ENCODE measurements at places on chromosomes 6 and 20. TPM values are rescaled to one million over a fixed set of nuclear protein-coding genes. Genes with fewer than 3 reads are reported as not detected.

The FOXF2 gene
- polyA plus RNA-seq, result 0.43 TPM

The VWA7 gene
- 3.2 TPM for polyA plus RNA-seq

The ZBTB9 gene
- polyA plus RNA-seq, result 2.8 TPM

The EFCAB8 gene
- not detected for polyA plus RNA-seq

The RGS19 gene
- 5.8 TPM for polyA plus RNA-seq

The CNBD2 gene
- 6.0 TPM for polyA plus RNA-seq

The PEDS1 gene
- 26.8 TPM for polyA plus RNA-seq

The PTCRA gene
- polyA plus RNA-seq, result not detected

The MLN gene
- polyA plus RNA-seq, result not detected

The HLA-DMA gene
- polyA plus RNA-seq, result 20.9 TPM

The VSTM2L gene
- polyA plus RNA-seq, result 122 TPM

The SIM1 gene
- polyA plus RNA-seq, result not detected

The ECI2 gene
- 115 TPM for polyA plus RNA-seq

The GTSF1L gene
- not detected for polyA plus RNA-seq

The PLG gene
- not detected for polyA plus RNA-seq

The PPP1R3G gene
- 10.9 TPM for polyA plus RNA-seq

The RWDD2A gene
- 3.6 TPM for polyA plus RNA-seq

The ZBP1 gene
- 0.16 TPM for polyA plus RNA-seq

The CLIC5 gene
- 60.5 TPM for polyA plus RNA-seq

GRCh38 chr6:105628156-105628860 lies 225.4 kb upstream of the PREP start:
- no peak for DNase-seq

DNA sequence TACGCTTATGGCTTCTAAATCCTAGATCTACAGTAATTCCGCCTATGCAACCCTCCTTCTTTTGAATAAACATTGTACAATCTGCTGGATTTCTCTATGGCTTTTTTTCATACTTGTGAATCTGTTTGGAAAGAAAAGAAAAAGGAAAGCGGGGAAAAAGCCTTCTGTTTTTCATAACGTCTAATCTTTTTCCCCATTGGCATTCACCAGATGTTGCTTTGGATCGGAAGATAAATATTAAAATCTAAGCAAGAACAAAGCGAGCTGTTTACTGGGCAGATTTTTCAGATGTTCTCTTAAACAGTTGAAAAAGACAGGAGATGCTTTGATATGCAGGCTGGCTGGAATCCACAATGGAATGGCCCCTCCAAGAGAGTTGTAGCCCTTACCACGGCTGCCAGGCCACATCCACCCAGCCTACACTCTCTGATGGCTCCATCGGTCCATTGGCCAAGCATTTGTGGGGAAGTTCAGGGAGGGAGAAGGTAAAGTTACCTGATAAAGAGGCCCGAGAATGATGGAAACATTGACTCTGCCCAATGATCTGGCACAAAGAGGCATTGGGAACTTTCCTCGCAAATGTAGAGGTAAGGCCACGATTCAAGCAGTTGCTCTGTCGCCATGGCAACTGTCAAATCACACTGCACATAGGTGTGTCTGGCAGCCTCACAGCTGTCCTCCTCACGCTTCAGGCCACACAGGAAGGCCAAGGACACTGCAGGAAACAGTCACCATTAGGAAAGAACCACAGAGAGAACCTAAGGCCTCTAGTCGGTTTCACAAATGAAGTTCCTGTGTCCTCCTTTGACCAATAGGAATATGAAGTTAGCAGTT lies 70.3 kb downstream of the PKHD1 start:
- no peak for DNase-seq

GRCh38 chr6:56223995-56224394 lies 23.4 kb downstream of the COL21A1 start:
- DNase-seq, result no peak

DNA sequence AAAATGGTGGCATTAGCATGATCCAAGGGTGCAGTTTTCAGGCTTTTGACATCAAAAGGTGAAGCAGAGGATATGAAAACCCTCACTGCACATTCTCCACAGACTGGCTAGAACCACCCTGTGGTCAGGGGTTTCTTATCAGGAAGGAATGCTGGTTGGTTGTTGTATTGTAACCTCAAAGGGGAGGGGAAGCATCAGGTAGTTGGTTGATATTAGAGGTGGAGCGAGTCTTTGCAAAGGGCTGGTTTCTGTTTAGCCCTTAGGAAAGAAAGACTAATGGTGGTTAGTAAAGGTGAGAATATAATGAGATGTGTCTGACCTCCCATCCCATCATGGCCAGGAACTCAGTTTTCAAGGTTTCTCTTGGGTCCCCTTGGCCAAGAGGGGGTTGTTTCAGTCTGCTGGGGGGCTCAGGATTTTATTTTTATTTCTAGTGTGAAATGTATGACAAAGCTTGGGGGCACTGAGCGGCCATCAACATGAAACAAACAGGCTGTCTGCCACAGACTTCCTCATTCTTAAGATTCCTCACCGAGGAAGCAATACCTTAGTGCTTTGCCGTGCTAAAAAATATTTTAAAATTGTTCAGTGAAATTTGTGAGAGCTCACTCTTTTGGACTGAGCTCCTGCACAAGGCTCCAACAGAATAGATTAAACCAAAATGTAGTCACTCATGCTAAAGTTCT lies 47.5 kb upstream of the PROKR2 start:
- no peak for DNase-seq

DNA sequence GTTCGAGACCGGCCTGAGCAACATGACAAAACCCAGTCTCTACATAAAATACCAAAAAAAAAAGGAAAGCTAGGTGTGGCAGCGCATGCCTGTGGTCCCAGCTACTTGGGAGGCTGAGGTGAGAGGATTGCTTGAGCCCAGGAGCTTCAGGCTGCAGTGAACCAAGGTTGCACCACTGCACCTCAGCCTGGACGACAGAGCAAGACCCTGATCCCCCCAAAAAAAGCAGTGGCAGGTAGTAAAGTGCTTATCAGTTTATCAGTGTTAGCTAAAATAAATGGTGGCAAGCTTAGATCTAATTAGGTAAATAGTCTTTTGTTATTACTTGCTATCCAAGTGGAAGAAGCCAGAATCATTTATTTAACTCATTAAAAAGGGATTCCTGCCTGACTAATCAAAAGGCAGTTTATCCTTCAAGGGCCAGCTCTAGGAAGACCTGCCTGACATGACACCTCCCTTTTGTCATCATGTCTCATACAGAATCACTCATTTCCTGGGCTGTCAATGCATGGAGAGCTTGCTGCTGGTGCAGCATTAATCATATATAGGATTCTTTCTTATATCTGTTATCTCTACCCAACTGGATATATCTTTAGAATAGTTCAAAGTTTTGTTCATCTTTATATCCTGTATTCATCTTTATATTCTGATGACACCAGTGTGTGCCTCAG lies 9.6 kb downstream of the DSTN start:
- no peak for DNase-seq

DNA sequence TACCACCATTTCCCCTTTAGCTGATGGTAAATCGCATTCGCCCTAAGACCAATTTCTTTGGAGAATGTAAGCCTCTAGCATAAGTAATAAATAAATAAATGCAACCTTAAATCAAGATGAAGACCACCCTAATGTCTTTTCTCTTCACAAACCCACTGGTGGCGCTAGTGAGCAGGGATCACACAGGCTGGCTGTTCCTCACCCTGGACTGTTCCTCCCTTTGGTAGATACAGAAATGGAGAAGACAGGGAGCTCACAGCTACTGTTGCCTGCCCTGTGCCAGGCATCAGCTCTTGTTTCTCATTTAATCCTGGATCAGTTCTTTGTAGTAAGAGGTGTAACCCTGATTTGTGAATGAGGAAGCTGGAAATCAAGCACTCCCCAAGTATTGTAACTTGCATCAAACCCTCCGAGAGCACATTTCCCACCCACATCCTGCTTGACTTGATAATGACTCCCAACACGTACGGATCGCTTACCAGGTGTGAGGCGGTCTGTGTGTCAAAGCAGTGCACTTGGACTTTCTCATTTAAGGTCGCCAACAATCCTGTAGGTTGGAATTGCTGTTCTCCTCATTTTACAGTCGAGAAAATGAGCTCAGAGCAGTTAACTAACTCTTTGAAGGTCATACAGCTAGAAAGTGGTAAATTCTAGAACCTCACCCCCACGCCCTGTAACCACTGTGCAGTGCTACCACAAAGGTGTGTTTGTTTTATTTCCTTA lies 236.1 kb downstream of the TSHZ2 start:
- no peak for DNase-seq

DNA sequence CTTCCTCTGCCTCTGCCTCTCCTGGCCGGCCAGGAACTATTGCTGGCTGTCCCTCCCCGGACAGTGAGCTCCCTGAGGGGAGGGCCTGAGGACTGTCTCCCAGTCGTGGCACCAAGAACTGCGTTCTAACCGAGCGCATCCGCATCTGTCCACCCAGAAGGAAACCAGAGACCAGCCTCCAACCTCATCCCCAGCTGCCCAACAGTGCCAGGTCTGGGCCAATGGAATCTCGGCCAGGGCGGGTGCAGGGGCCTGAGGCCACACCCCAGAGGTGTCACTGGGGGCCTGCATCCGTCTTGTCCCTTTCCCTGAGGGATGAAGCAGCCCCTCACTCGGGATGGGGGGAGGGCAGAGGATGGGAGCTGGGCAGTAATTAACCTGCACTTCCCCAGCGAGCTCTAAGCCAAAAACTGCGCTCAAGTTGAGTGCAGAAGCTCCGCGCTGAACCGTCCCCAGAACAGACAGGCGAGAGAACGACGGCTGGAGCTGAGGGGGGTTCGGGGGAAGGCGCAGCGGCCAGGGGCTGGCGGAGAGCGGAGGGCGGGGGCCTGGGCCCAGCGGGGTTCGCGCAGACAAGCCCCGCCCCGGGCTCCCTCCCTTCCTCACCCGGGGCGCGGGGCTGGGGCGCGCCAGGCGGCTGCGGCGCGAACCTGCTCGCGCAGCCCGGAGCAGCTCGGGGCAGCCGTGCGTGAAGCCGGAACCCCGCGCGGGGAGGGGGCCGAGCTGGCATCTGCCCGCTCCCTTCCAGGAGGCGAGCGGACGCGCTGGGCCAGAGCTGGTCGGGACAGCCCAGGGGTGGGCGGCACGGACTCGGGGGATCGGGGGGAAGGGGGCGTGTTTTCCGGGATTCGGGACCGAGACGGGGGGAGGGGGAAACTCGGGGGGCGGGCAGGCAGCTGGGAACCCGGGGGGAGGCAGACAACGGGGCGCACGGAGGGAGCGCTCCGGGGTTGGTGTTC lies 1.4 kb downstream of the TFEB start:
- peak; percentile 91 for DNase-seq

DNA sequence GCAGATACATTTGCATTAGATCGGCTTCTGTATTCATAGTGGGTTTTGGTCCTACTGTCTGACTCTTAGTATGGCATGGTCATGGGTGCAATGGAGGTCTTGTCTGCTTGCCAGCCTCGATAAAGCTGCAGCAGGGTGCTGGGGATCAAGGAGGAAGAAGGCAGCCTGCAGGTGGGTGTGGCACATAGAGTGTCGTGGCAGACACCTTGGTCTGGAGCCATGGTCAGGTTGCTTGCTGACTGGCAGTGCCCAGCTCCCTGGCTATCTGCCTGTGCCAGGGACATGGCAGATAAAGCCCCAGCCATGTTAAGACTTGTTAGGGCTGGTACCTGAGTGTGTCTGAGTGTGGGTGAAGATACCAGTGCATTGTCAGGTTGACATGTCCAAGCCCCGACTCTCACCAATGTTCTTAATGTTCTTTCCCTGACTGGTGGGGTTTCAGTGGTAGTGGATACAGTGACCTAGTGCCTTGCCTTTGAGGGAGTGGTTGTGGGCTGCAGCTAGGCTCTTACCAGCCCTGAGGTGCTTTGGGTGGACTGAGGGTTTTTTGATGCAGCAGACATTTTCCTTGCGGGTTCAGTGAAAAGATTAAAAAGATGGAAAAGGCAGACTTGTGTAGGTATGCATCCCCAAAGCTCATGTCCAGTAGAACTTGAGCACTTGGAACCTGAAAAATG lies 1.8 kb downstream of the FAM83D start:
- DNase-seq, result no peak

GRCh38 chr6:28218312-28219248 lies 6.5 kb upstream of the ZSCAN9 start:
- peak; percentile 93 for DNase-seq

- no peak for DNase-seq
These were observed 10.4 kb downstream of the IGF2R start for GRCh38 chr6:159979136-159979874.

GRCh38 chr6:161732594-161732993 lies 458.7 kb upstream of the AGPAT4 start:
- no peak for DNase-seq

GRCh38 chr6:47165918-47166317 lies 123.8 kb upstream of the ADGRF1 start:
- DNase-seq, result no peak

DNA sequence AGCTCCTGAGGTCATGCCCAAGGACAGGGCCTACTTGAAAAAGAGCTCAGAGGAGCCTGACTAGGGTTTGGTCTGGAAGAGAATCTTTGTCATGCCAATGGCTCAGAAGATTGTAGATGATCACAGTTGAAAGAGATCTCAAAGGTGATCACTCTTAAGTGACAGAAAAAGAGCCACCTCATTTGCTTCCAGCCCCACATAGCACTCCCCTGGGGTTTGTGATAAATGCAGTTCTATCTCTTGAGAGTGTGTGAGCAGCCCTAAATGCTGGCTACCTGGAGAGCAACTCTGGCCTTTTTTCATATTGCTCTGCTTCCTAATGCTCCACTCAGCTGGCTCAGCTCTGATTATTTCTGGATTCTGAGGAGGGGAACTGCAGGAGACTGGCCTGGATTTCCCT lies 39.3 kb downstream of the KLHL32 start:
- DNase-seq, result no peak

DNA sequence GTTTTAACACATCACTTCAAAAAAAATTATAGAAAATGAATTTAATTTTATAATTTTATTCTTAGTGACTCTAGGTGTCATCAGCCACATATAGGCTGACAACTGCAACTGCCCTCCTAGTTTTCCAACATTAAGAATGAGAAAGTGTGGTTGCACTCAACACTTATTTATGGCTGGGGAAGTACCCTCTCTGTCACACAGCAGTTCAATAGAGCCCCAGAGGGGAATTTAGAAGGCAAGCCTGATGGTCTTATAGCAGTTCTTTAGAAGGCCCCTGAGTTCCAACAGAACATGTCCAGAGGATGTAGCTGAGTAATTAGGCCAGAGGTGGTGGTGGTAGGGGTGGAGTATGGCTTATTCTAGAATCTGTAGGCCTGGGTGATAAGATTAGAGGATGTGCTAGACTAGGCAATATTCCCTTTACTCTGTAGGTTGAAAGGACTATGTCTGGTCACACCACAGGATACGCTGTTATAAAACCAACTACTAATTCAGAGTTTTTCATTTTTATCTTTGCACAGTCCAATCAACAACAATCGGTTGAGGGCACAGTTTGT lies 226.5 kb upstream of the CITED2 start:
- DNase-seq, result no peak

- peak; percentile 53 for DNase-seq
These were observed 207.6 kb downstream of the ANKRD60 start for GRCh38 chr20:58020656-58021454.

- no peak for DNase-seq
These were observed 386.2 kb upstream of the FLRT3 start for GRCh38 chr20:14723614-14724013.

DNA sequence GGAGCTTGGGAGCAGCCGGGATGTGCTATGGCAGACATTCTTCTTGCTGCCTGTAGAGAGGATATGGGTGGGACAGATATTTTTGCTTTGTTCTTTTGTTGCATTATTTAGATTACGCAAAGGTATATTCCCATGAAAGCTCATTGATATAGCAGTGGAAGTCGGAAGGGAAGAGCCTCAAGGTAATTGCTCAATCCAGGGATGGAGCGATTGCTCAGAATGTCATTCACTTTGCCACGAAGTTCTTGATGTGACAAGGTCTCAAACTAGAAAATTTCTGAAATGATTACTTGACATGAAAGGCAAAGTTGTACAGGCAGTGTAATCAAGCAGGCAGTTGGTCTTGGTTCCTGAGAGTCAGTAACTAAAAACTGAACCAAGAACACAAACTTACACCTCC lies 615.6 kb upstream of the CDH4 start:
- DNase-seq, result no peak
